NCI-H1105 treated with DMSO at 0.1 percent for 48 hours (cell line): ENCODE measurements at places on chromosomes 6 and 20.

GRCh38 chr6:5190507-5190906 is 70.2 kb downstream of the LYRM4 start:
- no peak for DNase-seq

GRCh38 chr20:41080866-41081265 is 52.2 kb downstream of the TOP1 start:
- no peak for DNase-seq

DNA sequence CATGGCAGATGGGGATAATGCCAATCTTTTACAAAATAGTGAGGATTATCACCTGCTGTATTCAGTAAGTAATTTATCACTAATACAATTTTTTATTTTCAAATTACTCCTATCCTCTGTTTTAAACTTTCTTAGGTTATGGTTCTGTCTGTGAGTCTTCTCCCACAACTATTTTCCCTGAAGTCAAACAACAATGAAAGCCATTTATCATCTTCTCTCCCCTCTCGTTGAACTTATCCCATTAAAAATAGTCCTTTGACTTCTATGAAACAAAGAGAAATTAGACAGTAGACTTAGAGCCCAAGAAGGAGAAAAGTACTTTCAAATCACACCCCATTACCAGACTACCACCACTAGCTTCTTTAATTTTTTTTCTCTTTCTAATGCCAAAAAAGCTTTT is 147.7 kb downstream of the SIM1 start:
- no peak for DNase-seq

DNA sequence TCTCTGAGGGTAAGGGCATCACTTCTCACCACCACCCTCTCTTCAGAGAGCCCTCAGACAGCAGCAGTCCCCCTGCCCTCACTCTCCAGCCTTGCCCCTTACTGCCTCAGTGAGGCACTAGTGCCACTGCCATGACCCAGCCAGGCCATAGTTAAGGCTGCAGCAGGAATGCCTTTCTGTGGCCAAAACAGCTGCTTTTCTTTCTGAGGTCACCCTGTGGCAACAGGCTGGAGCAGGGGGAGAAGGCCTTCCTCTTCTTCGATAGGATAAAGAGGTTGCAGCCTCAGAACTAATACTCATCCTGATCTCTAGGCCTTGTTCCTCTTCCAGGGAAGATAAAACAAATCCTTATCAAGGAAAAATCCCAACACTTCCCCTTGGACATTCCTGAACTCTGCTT is 56.8 kb upstream of the ECI2 start:
- DNase-seq, result no peak

DNA sequence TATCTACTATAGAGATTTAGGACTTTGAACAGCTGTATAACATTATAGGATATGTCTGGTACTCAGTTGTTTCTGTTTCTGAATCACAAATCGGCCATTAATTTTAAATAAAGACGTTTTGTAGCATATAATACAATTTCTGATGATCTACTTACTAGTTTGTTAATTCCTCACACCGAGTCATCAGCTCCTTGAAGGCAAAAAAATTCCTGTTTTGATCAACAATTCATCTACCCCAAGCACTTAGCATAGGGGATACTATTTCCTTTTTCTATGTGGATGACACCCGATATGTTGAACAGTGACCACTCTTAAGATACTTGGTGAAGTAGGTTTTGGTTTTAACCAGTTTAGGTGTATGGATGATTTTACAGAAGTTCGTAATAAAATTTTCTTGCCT is 107.3 kb downstream of the NCOA3 start:
- DNase-seq, result no peak

- no peak for DNase-seq
Measured at GRCh38 chr20:57682184-57683101, 27.4 kb downstream of the PMEPA1 start.
